ENCODE measurements at places on chromosomes 11 and 22.

GRCh38 chr11:119540370-119541125, 117.6 kb upstream of the THY1 start:
- no peak for DNase-seq

DNA sequence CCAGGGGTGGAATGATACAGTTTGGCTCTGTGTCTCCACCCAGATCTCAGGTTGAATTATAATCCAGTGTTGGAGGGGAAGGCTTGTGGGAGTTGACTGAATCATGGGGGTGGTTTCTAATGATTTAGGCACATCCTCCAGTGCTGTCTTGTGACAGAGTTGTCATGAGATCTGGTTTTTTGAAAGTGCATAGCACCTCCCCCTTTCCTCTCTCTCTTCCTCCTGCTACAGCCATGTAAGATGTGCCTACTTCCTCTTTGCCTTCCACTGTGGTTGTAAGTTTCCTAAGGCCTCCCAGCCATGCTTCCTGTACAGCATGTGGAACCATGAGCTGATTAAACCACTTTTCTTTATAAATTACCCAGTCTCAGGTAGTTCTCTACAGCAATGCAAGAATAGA, 45.1 kb downstream of the THAP12 start:
- no peak for DNase-seq

- DNase-seq, result no peak
These were observed 1.2 kb upstream of the TRIM3 start for GRCh38 chr11:6474806-6475500.

DNA sequence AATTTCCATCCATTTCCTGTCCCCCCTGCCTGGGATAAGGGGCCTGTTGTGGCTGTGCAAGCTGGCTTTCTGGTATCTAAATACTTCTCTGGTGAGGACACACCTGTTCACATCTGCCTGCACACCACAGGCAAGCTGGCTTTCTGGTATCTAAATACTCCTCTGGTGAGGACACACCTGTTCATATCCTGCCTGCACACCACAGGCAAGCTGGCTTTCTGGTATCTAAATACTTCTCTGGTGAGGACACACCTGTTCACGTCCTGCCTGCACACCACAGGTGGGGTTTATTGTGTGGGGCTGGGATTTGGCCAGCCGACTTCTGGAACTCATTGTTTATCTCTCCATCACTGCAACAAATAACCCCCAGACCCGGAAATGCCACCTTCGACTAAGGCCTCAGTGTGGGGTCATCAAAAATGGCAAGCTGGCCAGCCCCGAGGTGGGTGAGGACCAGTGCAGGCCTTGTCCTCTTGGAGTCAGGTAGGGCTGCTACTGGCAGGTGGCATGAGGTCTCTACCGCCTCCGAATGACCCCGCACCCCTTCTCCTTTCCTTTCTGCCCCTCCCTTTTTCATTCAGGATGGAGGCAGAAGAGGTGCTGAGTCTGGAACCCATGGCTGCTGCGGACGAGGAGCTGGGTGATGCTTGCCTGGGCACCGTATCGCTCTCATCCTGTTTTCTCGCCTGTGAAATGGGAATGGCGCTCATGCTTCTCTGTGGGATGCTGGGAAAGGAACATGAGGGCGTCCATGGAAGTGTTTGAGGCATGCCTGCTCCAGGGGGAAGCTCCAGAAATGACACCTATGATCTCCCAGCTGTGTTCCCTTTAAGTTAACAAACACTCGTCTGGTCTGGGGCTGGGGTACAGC, 43.5 kb upstream of the MYEOV start:
- DNase-seq, result no peak

DNA sequence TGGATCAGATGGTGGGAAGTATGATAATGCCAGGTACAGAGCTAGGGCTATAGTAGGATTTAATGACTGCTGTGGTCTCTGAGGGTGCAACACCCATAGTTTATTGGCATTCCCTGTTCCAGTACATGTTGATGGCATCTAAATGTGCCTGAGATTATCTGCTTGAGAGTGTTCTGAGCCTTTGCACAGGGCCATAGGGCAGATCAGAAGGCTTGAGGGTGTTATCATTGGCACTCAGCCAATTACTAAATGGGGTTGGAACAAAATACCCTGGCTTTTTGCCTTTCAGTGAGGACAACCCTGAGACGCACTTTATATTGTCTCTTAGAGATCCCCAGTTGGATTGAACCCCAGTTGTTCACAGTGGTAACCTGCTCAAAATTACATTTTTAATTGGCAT, 6.7 kb downstream of the SLC5A12 start:
- no peak for DNase-seq

- no peak for DNase-seq
These were observed 28.1 kb downstream of the PGM2L1 start for GRCh38 chr11:74370123-74370522.

DNA sequence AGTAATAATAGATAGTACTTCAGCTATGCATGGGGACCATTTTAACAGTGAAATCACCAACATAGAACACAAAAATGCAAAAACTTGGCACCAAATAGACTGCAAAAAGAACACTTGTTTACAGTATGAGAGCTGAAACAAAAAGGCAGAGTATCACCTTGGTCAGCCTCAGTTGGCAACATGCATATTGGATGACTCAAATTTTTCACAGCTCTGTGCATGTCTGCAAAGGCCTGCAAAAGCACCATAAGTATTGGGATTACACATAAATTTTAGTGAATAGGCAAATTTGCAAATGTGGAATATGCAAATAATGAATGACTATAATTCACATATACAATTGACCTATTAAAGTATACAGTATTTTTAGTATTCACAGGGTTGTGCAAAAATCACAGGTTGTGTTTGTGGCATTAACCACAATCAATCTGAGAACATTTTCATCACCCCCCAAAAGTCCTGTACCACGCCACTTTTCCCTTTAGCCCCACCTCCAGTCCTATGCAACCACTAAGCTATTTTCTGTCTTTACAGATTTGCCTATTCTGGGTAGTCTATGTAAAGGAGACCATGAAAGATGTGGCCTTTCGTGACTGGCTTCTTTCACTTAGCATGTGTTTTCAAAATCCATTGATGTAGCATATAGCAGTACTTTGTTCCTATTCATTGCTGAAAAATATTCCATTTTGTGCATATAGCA, 47.2 kb downstream of the CCDC15 start:
- DNase-seq, result no peak

DNA sequence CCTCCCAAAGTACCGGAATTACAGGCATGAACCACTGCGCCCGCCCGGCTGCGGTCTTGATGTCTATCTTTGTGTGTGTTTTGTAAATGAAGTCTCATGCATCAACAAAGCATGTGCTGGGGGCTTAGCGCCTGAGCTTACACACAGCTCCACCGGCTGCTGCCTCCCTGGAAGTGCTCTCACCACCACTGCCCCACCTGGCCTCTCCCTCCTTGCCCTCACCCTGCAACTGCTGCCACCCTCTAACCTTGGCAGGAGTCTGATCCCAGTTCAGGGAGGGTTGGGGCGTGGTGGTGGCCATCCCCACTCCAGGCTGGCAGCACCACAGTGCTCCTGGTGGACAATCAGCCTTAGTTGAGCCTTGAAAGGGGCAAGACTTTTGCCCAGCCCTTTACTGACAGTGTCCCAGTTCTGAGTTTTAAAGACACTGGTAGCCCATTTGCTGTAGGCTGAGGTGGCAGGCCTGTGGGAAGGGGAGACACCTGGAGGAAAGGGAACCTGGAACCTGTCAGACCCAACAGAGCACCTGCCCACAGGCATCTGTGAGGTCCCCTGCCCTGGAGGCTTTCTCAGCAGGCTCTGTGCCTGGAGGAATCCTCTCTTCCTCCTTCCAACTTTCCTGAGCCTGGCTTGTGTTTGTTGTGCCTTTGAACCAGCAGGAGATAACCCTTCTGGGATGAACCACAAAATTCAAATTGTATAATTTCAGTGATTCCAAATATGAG, 42.4 kb upstream of the WEE1 start:
- DNase-seq, result no peak

DNA sequence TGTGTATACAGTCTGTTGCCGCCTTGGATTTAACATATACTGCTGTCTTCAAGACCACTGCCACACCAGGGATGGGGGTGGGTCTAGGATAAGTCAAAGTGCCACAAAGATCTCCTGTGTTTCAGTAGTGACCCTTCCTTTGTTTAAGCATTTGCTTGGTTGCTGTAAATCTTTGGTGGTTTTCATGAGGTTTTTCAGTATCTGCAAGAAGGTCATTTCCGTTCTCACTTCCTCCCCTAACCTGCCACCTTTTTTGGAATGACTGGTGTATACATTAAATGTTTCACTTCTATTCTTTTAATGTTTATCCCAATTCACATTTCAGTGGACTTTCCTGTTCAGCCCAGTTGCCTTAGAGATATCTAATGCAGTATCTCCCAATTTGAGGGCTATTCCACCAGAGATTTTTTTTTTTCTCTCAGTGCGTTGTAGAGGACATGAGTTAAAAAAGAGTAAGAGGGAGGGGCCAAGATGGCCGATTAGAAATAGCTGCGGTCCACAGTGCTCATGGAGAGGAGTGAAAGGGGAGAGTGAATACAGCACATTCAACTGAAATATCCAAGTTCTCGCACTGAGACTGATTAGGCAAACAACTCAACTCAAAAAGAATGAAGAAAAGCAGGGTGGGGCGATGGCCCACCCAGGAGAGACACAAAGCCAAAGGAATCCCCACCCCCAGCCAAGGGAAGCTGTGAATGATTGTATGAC, 43.2 kb downstream of the USP47 start:
- DNase-seq, result no peak

GRCh38 chr11:3127706-3128355, 37.3 kb downstream of the OSBPL5 start:
- no peak for DNase-seq

DNA sequence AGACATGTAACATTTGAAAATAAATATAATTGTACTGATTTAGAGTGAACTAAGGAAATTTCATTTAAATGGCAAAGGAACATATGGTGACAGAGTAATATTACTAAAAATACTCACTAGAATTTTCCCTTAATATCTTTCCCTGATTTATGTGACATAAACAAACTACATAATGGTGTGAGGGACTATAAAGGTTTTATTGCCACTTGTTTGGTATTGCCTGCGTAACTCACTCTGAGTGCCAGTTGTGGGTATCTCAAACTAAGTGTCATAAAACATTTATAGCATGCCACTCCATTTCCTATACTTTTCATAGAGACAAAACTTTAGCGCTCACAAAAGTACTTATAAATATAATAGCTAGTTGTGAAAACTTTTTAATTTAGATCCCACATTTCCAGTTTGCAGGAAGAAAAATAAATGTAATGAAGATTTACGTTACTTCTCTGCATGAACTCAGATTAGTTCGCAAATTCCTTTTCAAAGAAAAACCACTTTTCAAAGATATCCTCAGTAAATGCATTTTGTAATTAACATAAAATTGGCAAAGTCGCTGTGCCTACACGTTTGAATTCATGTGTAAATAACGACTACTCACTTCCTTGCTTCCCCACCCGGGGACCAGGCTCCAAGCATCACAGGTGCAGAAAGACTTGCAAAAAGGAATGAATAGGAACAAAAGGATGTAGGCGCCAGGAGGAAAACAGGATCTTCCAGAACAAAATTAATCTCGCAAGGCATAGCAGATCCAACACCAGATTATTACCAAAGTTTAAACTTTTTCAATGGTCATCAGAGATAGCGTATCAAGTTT, 1.6 kb upstream of the QSER1 start:
- no peak for DNase-seq

DNA sequence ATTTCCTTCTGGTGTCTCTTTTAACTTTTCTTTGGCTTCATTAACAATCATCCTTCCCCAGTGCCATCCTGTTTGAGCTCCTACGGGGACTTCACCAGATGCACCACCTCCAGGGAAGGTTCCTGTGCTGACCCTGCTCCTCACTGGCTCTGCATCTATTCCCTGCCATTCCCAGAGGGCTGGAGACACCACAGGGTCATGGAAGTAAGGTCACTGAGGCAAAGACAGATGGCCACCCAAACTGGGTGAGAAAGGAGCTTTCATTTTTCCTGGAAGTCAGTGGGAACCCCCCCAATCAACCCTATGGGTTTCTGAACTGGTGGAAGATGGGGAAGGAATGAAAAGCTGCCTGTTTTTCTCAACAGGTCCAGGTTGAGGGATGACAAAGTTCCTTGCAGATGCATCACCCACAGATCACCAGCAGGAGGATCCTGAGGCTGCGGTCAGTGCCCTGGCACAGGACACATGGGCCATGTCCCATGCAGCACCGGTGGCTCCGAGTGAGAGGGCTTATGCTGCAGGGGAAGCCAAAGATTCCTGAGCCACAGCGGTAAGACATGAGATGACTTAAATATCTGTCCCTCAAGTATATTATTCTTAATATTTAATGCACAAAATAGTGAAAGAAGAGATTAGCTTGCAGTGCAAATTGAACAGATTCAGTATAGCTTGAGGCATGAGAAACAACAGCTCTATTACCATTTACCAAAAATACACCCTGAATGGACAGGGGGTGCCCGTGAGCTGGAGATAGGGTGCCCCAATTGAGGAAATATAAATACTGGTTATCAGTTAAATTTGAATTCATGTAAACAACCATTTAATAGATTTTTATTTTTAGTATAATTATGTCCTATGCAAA, 73.0 kb upstream of the VPREB1 start:
- no peak for DNase-seq

- no peak for DNase-seq
These were observed 895 bp downstream of the KLHDC7B start for GRCh38 chr22:50546326-50547262.

DNA sequence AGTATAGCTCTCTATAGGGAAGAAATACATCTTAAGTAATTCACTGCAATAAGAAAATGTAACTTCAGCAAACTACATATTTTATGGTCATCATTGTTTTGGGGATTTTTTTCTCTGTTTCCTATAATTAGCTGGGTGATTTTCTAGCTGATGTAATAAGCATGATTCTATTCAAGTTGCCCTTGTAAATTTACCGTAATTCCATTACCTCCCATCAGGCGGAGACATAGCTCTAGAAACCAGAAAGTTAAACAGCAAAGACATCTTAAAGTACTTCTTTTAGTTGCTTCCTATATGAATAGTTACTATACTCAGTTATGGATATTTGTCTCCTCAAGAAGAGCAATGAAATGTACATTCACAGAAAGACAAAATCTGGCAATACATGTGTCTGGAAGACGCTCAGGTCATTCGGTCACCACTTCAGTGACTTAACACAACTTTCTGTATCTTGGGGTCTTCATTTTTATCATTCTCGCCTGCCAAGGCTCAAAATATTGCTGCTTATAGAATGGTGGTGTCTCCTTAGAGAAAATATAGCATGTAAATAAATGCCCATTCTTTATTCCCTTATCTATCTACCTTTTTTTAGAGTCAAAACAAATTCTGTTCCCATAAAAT, 239.9 kb upstream of the ZC3H12C start:
- no peak for DNase-seq

Data from activated CD4-positive, alpha-beta T cell treated with anti-CD3 and anti-CD28 coated beads, Interleukin-2, amount 50 U/mL, for 24 hours (primary cell).